NCI-H1436 (cell line): ENCODE measurements at places on chromosomes 5 and 9.

- DNase-seq: no peak
Observed at GRCh38 chr5:176726746-176727527, 79.7 kb downstream of the TSPAN17 start.

DNA sequence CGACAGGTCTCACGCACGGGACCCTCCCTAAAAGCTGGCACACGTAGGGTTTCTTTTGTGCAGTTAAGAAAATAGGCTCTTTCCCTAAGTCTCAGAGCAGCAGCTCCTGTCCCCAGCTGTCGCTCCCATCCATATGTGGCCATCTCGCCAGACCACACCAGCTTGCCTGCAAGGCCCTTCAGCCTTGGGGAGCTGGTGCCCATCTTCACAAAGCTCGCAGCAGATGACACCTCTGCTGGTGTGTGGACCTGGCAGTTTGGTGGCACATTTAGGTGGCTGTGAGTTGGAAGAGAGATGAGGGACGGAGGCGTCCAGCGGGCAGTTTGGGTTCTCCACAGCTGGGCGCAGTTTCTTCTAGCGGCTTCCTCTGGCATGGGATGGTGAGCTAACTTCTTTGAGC, 239.0 kb downstream of the FANCC start:
- DNase-seq: no peak

- no peak for DNase-seq
Observed at GRCh38 chr5:67205981-67206380, 9.4 kb upstream of the CD180 start.

DNA sequence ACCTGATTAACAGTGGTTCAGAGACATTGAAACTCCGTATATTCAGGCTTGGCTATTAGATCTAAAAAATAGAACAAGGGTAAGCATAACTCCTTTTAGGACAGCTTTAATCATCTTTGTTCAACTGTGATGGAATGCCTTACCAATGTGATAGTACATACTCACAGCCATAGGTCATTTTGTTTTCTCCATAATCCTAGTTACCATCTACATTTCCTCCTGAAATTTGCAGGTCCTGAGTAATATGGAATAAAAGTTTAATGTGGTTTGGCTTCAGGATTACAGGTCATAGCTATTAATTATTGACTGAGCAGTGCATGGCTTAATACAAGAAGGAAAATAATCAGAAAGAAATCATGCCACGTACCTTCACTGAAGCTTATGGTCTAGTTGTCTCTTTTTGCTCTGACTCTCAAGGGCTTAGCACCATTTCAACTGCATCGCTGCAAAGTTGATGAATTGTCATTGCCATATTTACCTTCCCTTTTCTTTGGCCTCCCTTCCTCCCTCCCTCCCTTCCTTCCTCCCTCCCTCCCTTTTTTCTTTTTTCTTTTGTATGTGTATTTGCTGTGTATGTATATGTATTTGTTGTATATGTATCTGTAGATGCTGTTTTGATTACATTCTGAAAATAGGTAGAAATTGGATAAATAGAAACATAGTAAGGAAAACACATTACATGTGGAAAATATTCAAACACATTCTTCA, 250.9 kb upstream of the ZNF608 start:
- DNase-seq: no peak

DNA sequence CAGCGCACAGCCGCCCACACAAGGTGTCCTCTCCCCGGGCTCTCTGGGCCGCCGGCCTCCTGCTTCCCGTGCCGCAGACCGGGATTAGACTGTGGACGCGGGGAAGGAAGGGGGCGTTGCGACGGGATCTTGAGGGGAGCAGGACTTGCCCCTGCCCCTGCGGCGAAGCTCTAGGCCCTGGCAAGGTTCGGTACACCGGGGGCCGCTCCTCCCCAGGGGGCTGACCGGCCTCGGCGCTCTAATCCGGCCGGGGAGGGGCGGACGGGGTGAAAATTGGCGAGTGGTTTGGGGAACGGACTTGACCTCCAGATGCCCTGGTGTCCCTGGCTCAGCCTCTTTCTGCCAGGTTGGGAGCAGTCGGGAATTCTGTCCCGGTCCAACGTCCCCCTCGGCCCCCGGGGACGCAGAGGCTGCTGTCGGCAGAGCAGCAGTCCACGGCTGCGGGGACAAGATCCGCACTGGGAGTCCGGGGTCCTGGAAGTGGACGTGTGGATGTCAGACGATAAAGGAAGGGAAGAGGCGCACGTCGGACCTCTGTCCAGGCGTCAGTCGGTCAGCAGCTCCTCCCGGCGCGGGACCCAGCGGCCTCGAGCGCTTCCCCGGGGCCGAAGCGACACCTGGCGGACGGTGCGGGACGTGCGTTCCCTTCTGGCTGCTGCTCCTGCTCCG, 1.9 kb upstream of the CNTFR start:
- peak; percentile 50 for DNase-seq

- no peak for DNase-seq
Observed at GRCh38 chr9:124507880-124508423, 753 bp upstream of the NR5A1 start.

DNA sequence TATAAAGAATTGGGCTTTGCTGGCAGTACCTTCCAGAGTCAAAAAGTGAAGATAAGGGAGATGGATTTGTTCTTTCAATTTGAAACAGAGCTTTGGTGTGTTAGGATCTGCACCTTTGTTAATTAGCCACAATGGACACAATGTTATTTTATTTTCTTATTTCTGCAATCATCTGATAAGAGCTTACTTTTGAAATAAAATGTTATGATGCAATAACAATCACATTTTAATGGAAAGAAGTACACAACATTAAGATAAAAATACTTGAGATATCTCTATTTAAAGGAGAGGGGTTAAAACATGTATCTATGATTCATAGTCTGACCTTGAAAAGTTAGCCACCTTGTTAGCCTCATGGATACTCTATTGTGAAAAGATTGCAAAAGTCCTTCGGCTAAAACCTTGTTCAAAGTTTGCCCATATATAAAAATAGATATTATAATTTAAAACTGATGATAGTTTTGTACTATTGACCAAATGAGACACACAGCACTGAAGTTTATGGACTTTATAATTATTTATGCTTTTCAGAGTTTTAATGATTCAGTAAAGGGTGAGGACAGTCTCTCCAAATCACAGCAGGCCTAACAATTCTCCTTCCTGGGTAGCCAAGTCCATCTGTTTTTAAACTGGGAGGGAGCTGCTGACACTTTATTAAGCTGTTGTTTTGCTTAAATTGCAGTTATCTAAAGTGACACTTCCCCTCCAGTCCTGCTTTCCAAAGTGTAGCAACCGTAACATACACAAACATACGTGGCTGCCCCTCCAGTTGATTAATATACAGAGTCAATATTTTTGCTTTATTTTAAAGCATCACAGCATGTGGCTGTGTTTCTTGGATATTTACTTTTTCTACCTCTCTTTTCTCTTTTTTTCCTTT, 47.6 kb upstream of the DAP start:
- no peak for DNase-seq

DNA sequence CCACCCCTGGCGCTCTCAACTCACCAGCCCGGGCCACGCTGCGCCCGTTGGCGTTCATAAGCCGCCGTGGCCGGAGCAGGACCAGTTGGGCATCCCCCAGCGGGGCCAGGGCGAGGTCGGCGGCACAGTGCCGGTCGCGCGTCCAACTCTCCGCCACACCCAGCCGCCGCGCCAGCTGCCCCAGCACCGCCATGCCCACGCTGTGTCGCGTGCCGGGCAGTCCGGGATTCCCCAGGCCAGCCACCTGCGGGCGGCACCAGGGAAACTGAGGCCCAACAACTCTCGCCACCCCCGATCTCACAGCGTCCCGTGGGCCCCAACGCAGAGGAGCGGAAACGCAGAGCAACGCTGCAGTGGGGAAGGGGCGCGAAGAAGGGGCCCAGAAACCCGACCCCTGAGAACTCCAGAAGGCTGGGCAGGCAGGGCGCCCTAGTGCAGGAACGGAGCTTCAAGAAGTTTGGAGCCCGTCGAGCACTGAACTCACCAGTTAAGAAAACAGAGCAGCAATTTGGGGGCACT, 453 bp downstream of the PTRH1 start:
- DNase-seq: no peak

GRCh38 chr5:57447658-57448057, 35.0 kb downstream of the ACTBL2 start:
- DNase-seq: no peak

DNA sequence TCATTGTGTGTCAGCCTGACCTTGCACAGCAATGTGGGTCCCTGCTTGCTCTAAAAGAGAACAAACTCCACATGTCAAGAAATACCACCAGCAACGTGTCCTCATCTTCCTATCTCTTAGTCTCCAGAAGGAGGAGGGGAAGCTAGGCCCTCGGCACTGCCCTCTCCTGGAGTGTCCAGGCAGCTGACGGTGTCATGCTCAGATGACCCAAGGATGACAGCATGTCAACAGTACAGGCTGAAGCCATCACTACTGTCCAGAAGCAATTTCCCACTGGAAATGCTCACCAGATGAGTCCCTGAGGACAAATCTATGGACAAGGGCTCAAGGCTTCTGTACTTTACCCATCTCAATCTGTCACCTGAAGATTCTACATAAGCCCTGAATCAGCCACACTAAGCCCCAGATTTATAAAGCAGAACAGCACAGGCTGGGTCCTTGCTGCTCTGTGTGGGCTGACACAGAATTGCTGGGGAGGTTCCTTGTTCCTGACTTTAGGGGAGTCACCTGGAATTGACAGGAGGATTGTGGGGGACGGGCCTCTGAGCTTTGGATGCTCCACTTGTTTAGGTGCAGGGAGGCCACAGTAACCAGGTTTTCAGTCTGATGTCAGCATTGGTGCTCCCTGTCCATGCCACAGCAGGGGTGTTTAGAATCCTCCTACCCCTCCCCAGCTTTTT, 210.2 kb downstream of the DAB2IP start:
- DNase-seq: no peak

- DNase-seq: no peak
Observed at GRCh38 chr9:104844710-104845109, 80.8 kb downstream of the NIPSNAP3B start.

DNA sequence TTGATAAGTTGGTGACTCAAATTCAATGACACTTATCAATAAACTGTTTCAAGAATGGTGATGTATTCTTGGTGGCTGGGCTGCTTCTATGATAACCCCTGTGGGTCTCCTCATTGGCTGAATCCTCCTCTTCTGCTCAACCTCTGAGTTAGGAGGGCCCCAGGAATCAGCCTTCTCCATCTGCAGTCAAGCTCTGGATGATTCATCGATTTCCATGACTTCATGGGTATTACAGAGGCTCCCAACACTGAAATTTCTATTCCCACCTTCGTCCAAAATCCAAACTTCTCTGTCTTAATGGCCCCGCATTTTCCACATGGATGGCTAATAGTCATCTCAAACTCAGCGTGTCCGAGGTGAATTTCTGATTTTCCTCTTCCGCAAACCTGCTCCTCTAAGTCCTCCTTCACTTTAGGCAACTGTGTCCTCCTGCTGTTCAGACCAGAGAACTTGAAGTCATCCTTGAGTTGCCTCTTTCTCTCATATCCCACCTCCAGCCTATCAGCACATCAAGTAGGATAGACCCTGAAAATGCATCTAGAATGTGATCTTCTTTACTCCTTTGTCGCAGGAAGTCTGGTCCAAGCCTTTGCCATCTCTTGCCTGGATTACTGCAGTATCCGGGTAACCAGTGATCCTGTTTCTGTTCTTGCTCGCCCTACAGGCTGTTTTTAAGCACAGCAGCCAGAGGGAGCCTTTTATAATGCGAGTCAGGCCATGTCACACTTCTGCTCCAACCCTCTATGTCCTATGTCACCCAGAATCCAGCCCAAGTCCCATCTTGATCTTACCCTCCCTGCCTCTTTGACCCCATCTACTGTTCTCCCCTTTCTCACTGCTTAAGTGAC, 41.4 kb upstream of the IL7R start:
- no peak for DNase-seq

- no peak for DNase-seq
Observed at GRCh38 chr5:131377785-131378325, 114.0 kb downstream of the CDC42SE2 start.

GRCh38 chr5:65395526-65396155, 86.1 kb downstream of the ADAMTS6 start:
- no peak for DNase-seq

DNA sequence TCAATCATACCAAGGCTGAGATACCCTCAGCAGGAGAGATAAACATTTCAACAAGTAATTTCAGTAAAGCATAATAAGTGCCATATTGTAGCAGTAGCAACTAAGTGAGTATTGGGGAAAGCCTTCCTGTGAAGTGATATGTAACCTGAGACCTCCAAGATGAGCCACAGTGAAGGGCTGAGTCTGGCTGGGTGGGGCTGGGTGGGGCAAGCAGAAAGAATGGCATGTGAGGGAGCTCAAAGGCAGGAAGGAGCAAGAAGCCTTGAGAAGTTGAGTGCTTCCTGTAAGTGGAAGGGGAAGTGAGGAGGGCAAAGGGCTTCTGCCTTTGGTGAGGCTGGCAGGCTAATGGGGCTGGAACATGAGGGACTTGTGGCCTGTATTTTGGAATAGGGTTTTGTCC, 19.7 kb upstream of the ASTN2 start:
- DNase-seq: peak; percentile 4

- peak; percentile 34 for DNase-seq
Observed at GRCh38 chr5:147887026-147887627, 8.6 kb downstream of the SCGB3A2 start.

GRCh38 chr5:119340597-119341218, 15.1 kb upstream of the TNFAIP8 start:
- DNase-seq: no peak

DNA sequence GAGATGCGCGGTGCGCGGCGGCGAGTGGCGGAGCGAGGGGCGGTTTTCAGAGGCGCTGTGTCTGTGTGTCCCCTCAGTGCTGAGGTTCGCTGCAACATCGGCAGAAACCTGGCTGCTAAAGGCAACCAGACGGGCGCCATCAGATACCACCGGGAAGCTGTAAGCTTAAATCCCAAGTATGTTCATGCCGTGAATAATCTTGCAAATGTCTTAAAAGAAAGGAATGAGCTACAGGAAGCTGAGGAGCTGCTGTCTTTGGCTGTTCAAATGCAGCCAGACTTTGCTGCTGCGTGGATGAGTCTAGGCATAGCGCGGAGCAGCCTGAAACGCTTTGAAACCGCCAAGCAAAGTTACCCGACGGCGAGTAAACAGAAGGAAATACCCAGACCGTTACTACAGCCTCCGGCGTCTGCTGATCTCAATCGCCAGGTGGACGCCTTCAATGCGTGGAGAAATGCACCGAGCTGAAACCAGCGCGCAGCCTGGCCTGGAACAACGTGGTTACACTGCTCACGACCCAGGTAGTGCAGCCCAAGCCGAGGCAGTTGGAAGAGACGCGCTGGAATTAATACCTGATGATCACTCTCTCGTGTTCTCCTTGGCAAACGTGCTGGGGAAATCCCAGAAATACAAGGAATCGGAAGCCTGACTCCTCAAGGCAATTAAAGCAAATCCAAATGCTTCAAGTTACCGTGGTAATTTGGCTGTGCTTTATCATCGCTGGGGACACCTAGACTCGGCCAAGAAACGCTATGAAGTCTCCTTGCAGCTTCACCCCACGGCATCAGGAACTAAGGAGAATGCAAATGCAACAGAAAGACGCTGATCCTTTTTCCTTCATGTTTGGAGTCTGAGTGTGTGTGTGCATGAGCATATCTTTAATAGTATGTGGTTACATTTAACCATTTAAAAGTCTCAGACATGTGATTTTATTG, 15.9 kb downstream of the OR2V1 start:
- DNase-seq: no peak
